ENCODE measurements at places on chromosomes 3 and 15.

DNA sequence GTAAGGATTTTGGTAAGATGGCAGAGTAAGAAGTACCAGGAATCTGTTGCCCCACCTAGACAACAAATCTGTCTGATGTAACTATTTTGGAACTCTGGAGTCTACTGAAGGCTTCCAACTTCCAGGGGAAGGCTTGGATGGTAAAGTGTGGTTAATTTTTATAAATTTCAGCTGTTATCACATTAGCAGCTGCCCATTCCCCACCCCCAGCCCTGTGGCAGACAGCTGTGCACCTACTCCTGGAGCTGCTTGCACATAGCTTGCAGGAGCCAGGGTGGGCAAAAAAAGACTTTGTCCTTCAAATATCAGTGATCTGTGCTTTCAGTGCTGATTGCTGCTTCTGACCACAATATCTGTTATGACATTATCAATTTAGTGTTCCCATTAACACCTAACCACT is 47.4 kb downstream of the FRMD5 start:
- DNase-seq: no peak

- no peak for DNase-seq
Observed at GRCh38 chr3:13688824-13689223, 139.9 kb downstream of the FBLN2 start.

DNA sequence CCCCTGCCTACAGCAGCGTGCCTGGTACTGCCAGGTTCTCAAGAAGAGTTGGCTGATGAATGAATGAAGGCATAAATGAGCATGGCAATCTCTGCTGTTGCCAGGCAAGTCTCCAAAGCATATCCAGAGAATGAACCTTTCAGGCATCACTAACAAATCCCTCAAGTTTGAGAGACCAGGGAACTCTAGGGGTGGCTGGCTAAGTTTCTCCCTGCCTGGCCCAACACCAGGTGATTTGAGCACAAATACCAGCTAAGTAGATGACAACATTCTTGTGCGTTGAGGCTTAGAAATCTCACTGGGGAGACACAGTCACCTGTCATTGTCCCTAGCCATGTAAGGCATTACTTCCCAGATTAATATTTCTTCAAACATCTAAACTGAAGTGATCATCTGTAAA is 81.4 kb upstream of the PTX3 start:
- DNase-seq: no peak

DNA sequence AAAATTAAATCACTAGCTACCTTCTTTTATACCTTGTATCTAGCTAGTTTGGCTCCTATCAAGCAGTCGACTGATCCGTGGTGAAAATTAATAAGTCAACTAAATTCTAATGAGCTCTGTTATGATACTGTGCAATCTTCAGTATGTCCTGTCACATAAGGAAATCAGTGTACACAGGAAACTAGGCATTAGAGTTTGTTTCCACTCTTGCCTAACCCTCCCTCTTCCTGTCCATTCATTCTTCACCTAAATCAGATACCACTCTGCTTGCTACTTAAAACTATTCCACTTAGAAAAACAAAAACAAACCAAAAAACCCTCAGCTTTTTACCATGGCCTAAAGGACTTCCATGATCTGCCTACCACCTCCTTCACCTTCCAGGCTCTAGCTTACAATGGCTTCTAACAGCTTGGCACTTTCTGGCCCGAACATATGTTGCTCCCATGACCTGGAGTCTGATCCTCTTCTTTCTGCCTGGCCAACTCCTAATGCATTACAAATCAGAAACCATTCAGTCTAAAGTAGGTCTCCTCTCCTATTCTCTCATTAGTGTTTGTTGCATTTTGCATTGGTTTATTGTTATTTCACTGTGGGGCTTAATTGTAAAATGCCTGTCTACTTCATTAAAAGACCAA is 7.9 kb downstream of the RFC4 start:
- DNase-seq: no peak

DNA sequence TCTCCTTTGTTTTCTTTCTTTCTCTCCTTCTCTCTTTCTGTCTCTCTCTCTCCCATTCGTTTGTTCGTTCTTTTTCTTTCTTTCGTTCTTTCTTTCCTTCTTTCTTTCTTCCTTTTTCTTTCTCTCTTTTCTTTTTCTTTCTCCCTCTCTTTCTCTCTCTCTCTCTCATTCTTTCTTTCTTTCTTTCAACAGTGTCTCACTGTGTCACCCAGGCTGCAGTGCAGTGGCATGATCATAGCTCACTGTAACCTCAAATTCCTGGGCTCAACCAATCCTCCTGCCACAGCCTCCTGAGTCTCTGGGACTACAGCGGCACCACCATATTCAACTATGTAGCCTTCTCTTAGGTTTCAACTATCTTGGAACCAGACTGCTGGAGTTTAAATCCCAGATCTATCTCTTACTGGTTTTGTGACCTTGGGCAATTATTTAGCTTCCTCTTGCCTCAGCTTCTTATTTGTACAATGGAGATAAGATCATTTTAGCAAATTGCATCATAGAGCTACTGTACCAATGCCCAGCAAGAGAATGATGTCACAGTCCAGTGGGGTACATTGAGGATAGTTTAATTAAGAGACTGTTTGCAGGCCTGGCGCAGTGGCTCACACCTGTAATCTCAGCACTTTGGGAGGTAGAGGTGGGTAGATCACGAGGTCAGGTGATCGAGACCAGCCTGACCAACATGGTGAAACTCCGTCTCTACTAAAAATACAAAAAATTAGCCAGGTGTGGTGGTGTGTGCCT is 27.3 kb upstream of the PARL start:
- DNase-seq: no peak

- DNase-seq: no peak
Observed at GRCh38 chr3:88082854-88083253, 23.8 kb downstream of the ZNF654 start.

GRCh38 chr15:77649610-77650009 is 16.9 kb upstream of the LINGO1 start:
- DNase-seq: no peak

DNA sequence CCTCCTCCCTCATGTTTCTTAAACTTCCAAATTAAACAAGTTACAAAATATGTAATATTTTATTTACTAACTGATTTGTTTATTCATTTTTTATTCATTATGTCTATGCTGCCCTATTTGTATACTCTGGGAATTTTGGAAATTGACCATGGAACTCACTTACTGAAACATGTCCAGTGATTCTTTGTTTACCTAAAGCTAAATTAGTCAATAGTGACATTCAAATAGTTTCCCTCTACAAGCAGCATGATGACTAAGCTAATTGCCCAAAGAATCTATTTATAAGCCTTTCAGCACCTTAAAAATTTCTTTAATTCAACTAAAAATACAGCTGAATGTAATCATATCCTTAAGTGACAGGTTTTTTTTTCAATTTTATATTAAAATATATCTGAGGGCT is 437.7 kb downstream of the SI start:
- DNase-seq: no peak

GRCh38 chr3:158453865-158454264 is 117.1 kb upstream of the MLF1 start:
- DNase-seq: no peak

DNA sequence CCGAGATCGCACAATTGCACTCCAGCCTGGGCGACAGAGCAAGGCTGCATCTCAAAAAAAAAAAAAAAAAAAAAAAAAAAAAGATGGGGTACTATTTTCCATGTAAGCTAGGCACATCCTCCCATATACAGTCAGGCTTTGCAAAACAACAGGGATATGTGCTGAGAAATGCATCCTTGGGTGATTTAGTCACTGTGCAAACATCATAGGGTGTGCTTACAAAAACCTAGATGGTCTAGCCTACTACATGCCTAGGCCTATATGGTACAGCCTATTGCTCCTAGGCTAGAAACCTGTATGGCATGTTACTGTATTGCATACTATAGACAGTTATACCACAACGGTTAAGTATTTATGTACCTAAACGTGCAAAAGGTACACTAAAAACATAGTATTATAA is 75.0 kb downstream of the TTBK2 start:
- no peak for DNase-seq

GRCh38 chr3:40382617-40382979 is 4.4 kb upstream of the ENTPD3 start:
- no peak for DNase-seq
